ENCODE measurements at places on chromosomes 11 and 22.
A peak's percentile ranks its signal among the peaks of the same experiment; 100 is the strongest.

DNA sequence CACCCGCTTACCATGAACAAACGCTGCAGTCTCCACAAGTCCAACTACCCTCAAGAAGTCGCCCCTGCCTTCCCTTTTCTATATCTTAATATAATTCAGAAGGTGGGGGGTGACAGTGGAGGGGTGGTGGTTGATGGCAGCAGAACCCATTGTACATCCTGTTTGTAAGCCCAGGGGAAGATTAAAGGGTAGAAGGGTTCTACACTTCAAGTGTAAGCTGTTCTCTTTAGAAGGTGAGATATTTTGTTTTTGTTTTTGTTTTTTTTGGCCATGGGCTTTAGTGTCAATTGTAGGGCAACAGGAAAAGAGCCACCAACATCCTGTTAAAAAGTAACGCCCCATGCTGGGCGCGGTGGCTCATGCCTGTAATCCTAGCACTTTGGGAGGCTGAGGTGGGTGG lies 34.9 kb upstream of the RRAS2 start:
- DNase-seq: no peak

DNA sequence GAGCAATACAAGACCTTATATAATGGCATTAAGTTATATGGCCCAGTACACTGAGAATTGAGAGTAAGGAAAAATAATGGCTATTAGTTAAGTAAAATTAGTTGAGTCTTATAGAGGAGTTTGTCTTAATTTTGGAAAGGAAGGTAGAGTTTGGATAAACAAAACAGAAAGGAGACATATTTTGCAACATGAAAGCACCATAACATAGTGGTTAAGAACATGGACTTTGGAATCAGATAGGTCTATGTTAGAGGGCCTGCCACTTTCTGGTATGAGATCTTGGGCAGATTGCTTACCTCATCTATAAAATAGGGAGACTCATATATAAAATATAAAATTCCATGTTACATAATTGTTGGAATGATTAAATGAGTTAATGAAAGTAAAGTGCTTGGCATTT lies 68.9 kb downstream of the CSTPP1 start:
- DNase-seq: peak; percentile 14

DNA sequence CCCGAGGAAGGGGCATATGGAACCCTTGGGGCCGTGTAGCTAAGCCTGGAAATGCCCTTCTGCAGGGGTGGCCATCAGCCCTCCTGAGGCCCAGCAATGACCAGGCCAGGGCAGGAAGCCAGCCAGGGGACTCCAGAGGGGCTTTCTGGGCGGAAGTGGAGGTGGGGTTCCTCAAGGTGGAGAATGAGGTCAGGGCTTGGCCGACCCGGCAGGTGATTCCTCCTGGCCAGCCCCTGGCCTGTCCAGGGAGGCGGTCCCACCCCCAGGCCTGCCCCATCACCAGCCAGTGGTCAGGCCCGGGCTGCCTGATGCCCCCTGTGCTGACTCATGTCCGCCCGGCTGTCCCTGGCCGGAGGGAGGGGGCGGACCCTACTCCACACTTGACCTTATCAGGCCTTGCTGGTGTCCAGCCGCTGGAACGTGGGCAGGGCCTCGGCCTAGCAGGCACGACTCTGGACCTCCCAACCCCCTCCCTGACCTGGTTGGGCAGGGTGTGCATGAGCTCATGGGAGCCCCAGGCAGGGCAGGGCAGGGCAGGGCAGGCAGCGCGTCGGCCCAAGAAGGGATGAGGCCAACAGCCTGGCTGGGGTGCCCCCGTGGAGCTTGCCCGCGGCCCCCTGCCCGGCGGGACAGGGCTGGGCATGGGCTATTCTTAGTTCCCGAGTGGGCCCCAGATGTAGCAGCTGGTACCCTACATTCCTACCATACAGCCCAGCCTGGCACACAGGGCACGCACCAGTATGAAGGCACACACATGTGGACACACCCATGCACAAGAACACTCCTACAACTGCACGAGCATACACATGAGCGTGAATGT lies 35.9 kb downstream of the RPL3 start:
- DNase-seq: peak; percentile 74

DNA sequence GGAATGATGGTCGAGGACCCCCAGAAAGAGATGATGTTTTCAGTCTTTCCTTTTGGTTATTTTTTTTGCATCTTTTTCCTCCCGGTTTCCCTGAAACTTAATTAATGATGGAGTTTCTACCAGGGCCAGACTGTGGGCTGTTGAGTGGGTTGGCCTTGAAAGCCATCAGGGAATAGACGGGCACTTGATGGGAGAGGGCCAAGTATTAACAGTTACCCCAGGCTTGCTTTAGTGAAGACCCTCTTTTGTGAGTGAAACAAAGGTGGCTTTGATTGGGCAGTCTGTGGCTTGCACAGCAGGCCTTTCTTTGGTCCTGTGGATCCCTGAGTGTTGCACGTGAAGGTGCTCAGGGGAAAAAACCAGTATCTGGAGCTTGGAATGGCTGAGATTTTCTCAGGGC lies 56.9 kb downstream of the AMOTL1 start:
- DNase-seq: no peak

- no peak for DNase-seq
These were observed 110.6 kb downstream of the ETS1 start for GRCh38 chr11:128476729-128477128.

DNA sequence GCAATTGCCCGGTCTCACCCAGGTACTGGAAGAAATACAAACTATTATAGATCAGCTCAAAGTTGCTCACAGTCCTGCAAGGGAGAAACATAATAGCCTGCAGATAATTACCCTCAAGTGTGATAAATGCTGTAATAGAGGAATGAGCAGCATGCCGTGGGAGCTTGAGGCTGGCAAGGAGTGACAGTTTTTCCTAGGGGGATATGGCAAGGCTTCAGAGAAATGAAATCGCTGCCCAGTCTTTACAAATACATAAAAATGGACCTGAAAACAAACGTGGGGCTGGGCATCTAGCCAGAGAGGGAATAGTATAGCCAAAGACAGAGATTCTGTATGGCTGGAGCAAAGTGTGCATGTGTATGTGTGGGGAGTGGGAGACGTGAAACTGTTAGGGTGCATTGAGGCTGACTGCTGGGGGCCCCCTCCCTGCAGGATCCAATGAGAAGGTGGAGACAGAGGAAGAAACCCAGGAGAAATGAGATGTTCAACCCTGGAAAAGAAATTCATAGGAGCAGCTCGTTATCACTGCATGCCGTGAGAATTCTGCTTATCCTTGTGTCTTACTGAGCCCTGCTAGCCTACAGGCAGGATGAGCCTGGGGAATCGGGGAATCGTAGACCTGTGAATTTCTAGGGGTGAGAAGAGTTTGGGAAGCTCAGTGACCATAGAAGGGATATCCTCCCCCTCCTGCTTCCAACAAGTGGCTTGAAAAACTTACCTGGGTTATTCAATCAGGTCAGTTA lies 167.0 kb downstream of the LDLRAD3 start:
- no peak for DNase-seq

DNA sequence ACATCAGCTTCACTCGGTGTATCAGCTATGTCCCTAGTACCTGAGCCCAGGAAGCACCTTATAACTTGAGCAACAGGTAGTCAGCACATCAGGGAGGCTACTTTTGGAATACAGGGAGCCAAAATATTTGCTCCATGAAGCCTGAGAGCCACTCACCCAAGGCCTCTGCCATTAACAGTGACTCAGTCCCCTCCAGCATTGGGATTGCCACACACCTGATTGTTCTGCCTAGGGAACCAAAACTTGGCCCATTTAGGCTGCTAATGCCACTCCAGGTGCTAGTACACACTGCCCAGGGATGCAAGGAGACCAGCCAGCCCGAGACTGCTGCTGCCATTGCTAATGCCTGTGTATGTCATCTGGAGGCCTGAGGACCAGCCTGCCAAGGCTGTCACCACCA lies 773.6 kb upstream of the TENM4 start:
- no peak for DNase-seq

DNA sequence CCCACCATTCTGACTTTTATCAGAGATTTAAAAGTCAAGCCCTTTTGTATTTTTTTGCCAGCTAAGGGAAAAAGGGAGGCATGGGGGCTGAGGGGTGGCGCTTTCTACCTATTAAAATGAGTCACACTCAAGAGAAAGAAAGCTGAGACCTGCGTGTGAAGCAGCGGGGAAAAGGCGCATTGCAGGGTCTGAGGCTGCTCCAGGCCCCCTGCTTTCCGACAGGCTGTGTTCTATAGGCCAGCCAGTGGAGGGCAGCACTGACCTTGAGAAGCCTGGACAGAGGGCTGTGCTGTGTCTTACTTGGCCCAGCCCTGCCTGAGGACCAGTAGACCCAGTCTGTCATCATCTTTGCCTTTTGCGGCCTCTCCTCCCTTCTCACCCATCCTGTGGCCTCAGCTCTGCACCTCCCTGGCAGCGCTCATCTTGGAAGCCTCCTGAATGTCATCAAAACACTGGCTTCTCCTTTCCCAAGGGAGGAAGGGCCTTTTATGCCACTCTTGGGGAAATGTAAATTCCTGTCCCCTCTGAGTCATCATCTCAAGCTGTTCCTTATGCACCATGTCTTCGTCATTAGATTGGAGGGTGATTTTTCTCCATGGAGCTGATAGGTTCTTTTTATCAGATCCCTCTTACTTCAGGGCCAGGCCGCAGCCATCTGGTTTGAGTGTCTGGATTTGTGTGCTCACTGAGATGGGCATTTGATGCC lies 12.6 kb upstream of the MAPK8IP1 start:
- DNase-seq: peak; percentile 61

DNA sequence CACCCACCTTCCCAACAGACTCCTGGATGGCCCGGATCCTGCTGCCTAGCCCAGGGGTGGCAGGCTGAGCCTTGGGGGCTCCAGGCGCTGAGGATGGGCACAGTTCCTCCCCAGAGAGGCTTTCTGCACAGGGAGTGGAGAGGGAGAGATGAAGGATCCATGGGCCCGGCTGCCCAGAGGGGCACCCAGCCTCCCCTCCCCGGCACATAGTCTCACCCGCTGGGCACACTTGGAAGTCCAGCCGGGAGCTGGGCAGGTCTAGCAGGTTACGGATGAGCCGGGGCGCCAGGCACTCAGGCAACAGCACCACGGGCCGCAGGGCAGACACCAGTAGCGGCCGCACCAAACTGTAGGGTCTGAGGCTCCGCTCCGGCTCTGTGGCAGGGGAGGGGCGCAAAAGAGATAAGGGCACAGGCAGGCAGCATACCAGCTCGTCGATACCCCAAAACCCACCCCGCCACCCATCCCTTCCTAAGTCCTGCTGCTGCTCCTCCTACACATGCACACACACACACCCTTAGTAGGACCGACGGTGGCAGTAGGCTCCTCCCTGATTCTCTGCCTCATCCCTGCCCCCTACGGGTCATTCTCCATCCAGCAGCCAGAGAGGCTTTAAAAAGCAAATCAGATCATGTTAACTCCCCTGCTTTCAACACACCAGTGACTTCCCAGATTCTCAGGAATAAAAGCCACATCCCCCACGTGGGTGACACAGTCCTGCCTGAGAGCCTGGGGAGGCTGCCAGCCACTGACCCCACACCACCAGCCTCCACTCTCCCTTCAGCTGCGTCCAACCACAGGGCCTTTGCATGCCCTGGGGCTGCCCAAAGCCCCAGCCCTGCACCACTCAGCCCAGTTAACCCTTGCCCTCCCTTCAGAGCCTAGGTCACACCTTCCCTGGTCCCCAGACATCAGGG lies 6.5 kb upstream of the MFNG start:
- no peak for DNase-seq

- no peak for DNase-seq
These were observed 52.2 kb downstream of the C11orf58 start for GRCh38 chr11:16790486-16791190.

DNA sequence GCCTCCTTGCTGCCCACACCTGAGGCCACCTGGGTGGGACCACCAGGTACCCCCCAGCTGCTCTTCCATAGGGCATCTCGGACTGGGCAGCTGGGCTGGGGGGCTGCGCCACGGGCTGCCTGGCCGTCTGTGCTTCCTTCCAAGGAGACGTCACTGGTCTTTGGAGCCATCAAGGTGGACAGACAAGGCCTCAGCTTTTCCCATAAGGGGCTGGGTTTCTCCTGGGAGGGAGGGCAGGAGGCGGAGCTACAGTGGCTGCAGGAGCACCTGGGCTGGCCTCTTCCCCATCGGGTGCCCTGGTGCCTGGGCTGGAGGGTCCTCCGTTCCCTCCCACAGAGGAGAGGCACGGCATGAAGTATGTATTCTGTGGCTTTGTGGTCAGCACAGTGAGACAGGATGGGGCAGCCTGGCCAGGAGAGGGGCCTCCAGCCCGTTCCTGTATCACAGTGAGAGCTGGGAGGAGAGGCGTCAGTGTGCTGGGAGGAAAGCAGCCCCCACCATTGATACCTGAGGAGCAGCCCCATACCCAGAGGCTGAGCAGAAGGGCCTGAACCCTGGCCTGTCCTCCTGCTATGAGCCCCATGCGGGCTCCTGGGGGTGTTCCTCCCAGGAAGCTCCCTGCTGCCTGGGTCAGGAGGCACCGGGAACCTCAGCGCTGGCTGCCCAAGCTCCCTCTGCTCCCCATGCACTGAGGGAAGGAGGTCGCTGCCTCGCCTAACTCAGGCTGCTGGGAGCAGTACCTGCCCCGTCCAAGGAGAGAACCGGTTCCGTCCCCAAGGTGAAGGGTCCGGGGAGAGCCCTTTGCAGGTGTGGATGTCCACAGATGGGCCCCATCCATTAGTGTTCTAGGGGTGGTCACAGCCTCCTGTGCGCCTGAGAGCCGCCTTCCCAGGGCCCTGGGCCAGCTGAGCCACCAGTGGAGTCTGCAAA lies 1075.0 kb downstream of the BRD1 start:
- peak; percentile 9 for DNase-seq
